ENCODE measurements at places on chromosomes 7 and 10.

GRCh38 chr7:135224027-135224426 lies 9.6 kb upstream of the STRA8 start:
- no peak for DNase-seq

DNA sequence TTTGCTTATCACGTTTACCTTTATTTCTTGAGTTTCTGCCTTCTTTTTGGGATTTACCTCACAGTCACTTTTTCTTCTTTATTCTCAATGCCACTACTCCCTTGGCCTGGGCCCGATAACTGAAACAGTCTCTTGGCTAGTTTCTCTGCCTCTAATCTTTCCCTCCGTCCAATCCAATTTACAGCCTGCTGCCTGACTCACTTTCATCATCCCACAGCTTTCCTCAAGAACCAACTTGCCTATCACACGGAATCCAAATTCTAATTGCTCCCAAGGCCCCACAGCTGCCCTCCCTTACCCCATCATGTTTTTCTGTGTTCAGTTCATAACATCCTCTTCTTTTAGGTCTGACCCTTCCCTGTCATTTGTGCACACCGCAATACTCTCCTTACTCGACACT lies 121.4 kb downstream of the HIPK2 start:
- DNase-seq = no peak

DNA sequence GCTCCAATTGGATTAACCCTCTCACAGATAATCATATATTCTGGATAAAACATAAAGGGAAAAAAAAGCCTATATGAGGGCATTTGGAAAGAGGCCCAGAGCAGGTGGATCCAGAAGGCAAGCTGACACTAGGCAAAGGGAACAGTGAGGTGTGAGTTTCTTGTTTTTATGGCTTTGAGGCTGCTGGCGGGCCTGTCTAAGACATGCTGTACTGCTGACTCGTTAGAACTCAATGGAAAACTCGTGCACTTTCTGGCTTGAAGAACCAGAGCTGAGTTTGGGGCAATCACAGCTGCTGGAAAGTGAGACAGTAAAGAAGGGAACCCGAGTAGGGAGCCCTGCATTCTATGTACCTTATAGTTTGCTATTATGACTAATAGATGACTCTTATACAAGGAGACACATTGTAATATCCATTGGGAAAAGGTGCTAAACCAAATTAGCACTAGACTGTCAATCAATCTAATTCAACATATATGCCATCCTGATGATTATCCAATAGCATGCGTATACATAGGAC lies 637.1 kb downstream of the GATA3 start:
- no peak for DNase-seq

DNA sequence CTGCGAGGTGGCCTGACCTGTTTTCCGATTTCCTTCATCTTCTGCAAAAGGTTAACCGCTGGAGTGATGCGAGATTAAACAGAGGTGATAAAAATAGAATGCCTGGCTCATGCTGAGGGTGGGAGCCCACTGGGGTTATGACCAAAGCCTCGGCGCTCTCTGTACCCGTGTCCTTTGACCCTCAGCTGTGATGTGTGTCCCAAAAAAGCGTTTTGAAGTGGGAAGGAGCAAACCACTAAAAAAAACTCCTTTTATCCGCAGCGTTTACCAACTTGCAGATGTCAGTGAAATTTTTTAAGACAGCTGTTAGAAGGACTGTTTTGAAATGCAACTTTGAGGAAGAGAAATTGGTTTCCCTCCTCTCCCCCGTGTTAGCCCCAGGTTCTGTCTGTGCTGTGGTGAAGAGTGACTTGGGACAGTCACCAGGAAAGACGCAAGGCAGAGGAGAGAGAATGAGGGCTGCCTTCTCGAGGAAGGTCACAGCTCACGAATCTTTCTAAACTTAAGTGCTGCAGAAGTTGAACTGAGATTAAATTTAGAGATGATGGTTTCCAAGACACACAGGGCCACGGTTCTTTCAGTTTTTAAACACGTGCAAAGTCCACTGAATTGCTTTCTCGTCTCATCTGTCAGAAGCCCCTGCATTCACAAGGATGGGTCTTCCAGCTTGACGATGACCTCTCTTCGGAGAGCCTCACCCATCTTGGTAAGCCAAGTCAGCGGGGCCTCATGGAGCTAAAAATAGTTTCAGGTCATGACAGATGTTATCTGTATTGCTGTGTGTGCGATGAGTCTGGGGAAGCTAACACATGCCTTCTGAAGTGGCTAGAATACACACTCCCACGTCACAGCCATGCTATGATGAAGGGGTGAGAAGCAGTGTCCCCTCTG lies 27.6 kb downstream of the AMZ1 start:
- DNase-seq = no peak

GRCh38 chr7:79317728-79318127 lies 135.7 kb downstream of the MAGI2 start:
- no peak for DNase-seq

GRCh38 chr10:71854031-71854430 lies 3.0 kb upstream of the PSAP start:
- no peak for DNase-seq

- no peak for DNase-seq
Observed at GRCh38 chr10:59962756-59963155, 56.4 kb upstream of the CCDC6 start.

DNA sequence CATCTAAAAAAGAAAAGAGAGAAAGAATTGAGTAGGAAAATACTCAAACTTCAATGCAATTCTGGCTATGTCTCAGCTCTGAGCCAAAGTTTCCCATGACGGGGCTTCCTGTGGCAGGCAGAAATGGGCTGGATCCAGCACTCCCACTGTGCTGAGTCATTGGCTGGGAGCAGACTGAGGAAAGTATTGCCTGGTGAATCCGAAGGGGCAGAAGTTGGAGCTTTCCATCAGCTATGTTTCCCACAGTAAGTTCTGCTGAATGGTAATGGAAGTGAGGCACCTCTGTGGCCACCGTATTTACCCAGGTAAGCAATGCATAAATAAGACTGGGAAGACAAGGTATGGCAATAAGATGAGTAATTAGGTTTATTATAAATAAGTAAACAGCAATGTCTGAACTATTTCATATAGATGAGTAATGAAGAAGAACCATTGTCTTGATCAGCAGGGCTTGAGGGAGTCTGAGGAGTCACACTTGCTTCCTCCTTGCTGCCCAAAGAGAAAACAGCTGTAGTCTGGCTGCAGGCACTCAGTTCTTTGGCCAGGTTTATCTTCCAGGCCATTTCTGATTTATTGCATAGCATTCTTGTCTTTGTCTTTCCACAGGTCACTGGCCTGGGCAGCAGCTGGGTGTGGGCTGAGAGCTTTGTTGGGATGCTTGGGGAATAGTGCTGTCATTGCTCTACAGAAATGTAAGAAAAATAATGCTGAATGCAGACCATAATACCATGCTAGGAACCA lies 255.3 kb downstream of the DNAJB9 start:
- no peak for DNase-seq

- DNase-seq = peak; percentile 87
Observed at GRCh38 chr10:72691863-72692743, at the start of gene MCU. TSS of gene MCU (plus strand) at chr10:72692143. CDS start at chr10:72692152, 9 bp downstream.
